MCF 10A (cell line): ENCODE measurements at places on chromosomes 1 and 21. TPM values are rescaled to one million over a fixed set of nuclear protein-coding genes. Genes with fewer than 3 reads are reported as not detected.

GRCh38 chr1:89821322-89822108 is 683 bp downstream of the LRRC8D start:
- peak; percentile 53 for DNase-seq
- H3K4me3 ChIP-seq = peak overlapping the region; percentile 89
- H3K4me1 ChIP-seq = peaks cover 40% of the 10 kb centered on the region

DNA sequence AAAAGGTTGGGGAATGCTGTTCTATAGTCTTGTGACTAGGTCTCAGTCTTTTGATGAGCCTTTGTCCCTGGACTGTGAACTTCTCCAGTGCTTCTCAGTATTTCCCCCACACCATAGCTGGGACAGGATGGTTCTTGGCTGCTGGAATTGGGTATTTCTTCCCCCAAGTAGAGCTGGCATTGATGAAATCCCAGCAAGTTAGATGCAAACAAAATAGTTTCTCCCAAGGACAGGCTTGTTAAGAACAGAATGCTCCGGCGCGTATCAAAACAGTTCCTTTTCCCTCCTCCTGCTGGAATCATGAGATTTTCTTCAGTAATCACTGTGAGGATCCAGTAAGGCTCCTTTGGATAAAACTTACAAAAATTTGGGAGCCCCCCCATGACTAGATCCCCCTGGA is 162.6 kb downstream of the PIK3R3 start:
- no peak overlapping the region for H3K27ac ChIP-seq
- H3K4me3 ChIP-seq = no peak overlapping the region
- peaks cover 8% of the 10 kb centered on the region for H3K4me1 ChIP-seq
- no peaks in the 10 kb centered on the region for H3K36me3 ChIP-seq

DNA sequence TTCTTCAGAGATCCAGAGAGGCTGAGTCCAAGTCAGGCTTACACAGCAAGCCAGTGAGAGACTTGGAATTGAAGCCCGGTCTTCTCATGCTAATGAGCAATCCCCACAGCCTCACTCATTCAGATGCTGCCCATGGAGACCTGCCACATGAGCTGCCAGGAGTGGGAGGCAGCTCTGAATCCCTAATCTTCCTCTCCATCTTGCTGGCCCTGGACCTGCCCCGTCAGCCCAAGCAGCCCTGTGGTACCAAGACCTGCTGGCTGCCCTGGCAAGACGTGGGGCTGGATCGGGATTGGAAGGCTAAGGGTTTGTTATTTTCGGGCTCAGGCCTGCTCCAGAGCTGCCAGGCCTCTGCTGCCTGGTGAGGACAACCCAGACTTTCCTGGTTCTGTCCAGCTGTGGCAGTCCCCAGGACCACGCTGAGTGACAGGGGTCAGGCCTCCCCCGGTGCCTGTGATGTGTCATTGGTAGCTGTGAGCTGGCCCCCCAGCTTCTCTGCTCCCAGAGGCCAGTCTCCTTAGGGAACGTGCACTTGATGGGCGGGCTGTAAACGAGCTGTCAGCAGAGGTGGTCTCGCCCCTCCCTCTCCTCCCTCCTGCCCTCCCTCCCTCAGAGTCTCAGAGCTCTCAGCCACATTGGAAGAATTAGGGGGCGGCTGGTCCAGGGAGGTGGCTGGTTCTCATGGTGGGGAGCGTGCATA is 135.0 kb downstream of the FOXD2 start:
- no peaks in the 10 kb centered on the region for H3K27me3 ChIP-seq
- peaks cover 21% of the 10 kb centered on the region for H3K4me1 ChIP-seq
- no peak for DNase-seq
- H3K36me3 ChIP-seq = no peaks in the 10 kb centered on the region

GRCh38 chr1:38858833-38859560 is 575 bp downstream of the RRAGC start:
- peaks cover 21% of the 10 kb centered on the region for H3K4me1 ChIP-seq

GRCh38 chr1:78275456-78275855 is 215.3 kb upstream of the PTGFR start:
- no peak for DNase-seq
- no peaks in the 10 kb centered on the region for H3K36me3 ChIP-seq
- no peak overlapping the region for H3K4me3 ChIP-seq
- H3K27ac ChIP-seq = no peak overlapping the region

GRCh38 chr21:33089395-33090119 is 19.6 kb downstream of the OLIG1 start:
- H3K27me3 ChIP-seq = peaks cover 24% of the 10 kb centered on the region
- no peaks in the 10 kb centered on the region for H3K36me3 ChIP-seq
- DNase-seq = no peak
- no peak overlapping the region for H3K4me3 ChIP-seq
- H3K4me1 ChIP-seq = no peaks in the 10 kb centered on the region

DNA sequence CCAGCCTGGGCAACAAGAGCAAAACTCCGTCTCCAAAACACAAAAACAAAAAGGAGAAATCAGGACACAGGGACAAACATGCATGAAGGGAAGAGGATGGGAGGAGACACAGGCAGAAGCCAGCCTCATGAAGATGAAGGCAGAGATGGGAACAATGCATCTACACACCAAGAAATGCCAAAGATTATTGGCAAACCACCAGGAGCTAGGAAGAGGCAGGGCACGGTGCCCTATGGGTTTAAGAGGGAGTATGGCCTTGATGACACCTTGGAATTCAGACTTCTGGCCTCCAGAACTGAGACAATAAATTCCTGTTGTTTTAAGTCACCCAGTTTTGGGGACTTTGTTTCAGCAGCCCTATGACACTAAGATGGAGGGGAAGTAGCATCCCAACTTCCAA is 5.2 kb downstream of the TMPRSS3 start:
- no peak overlapping the region for H3K27ac ChIP-seq
- no peaks in the 10 kb centered on the region for H3K36me3 ChIP-seq
- peaks cover 11% of the 10 kb centered on the region for H3K27me3 ChIP-seq
- no peak overlapping the region for H3K4me3 ChIP-seq

DNA sequence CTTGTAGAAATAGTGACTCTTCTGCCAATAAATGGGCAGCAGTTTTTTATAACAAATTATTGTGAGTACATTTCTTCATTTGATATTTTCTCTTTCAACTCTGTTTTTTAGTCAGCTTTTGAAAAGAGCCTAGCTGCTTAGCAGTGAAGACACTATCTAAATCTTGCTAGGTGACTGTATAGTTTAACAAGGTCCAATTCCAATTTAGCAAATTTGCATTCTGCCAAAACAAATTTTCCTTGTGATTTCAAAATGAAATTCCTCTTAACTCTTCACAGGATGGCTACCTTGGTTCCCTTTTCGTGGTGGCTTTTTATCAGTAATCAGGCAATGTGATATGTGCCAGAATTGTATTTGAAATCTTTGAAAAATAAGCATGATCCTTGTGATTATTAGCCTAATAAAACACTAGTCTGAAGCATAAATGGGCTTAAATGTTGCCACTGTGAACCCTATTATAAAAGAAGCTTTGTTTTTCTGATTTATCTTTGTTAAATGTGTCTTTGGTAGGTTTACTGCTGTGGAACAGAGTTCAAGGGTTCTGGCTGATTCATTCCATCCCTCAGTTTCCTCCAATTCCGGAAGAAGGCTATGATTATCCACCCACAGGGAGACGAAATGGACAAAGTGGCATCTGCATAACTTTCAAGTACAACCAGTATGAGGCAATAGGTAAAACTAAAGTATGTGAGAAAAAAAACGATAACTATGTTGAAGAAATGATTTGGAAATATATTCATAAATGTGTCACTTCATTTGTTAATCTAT is 12.2 kb downstream of the DNASE2B start:
- no peak for DNase-seq
- no peaks in the 10 kb centered on the region for H3K4me1 ChIP-seq
- H3K27me3 ChIP-seq = no peaks in the 10 kb centered on the region
- H3K4me3 ChIP-seq = no peak overlapping the region
- H3K27ac ChIP-seq = no peak overlapping the region
- no peaks in the 10 kb centered on the region for H3K36me3 ChIP-seq

DNA sequence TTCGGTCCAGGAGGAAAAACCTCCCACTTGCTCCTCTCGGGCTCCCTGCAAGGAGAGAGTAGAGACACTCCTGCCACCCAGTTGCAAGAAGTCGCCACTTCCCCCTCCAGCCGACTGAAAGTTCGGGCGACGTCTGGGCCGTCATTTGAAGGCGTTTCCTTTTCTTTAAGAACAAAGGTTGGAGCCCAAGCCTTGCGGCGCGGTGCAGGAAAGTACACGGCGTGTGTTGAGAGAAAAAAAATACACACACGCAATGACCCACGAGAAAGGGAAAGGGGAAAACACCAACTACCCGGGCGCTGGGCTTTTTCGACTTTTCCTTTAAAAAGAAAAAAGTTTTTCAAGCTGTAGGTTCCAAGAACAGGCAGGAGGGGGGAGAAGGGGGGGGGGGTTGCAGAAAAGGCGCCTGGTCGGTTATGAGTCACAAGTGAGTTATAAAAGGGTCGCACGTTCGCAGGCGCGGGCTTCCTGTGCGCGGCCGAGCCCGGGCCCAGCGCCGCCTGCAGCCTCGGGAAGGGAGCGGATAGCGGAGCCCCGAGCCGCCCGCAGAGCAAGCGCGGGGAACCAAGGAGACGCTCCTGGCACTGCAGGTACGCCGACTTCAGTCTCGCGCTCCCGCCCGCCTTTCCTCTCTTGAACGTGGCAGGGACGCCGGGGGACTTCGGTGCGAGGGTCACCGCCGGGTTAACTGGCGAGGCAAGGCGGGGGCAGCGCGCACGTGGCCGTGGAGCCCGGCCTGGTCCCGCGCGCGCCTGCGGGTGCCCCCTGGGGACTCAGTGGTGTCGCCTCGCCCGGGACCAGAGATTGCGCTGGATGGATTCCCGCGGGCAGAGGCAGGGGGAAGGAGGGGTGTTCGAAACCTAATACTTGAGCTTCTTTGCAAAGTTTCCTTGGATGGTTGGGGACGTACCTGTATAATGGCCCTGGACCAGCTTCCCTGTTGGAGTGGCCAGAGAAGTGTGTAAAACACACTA is 45.3 kb downstream of the MRPL39 start:
- H3K27ac ChIP-seq = no peak overlapping the region
- H3K36me3 ChIP-seq = peaks cover 4% of the 10 kb centered on the region
- H3K4me1 ChIP-seq = peaks cover 3% of the 10 kb centered on the region

GRCh38 chr21:24832961-24833360 is 774.3 kb downstream of the MRPL39 start:
- H3K27ac ChIP-seq = no peak overlapping the region
- no peak overlapping the region for H3K4me3 ChIP-seq
- H3K4me1 ChIP-seq = peaks cover 7% of the 10 kb centered on the region
- no peak for DNase-seq
- no peaks in the 10 kb centered on the region for H3K27me3 ChIP-seq

DNA sequence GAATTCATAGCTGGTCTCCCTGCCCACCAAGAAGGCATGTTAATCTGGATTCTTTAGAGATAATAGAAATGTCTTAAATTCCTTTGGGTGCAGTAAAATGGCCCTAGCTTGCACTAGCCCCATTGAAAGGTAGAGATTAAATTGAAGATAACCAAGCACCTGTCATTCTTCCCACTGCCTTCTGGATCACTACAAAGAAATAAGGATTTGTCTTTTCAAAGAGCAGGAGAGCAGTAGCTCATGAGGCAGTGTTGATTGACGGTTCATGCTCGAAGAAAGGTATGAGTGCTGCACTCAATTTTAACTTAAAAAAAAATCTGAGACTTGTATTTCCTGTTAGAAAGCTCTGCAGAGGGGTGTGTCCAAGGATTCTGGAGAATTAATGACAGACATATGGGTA is 74.9 kb upstream of the F3 start:
- no peak overlapping the region for H3K27ac ChIP-seq
- no peaks in the 10 kb centered on the region for H3K27me3 ChIP-seq
- DNase-seq = no peak
- H3K36me3 ChIP-seq = no peaks in the 10 kb centered on the region

DNA sequence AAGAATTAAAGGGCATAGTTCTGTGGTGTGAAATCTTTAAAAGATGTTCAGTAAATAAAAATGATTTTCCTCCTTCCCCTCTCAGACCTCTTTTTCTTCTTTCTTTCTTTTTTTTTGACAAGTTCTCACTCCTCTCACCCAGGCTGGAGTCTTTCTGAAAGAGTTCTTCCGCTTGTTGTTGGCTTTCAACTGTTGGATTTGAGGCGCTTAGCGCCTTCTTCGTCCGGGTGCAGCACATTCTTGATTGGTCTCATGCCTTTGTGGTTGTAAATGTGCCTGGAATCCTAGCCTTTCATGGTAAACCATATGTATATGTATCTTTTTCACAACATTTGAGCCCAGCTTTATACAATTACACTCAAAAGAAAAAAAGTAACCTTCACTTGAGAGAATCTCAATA is 980 bp upstream of the METTL18 start:
- H3K36me3 ChIP-seq = peaks cover 13% of the 10 kb centered on the region
- H3K27ac ChIP-seq = peak overlapping the region; percentile 99
- peaks cover 10% of the 10 kb centered on the region for H3K4me1 ChIP-seq
- no peak for DNase-seq
- H3K4me3 ChIP-seq = peak overlapping the region; percentile 100
- no peaks in the 10 kb centered on the region for H3K27me3 ChIP-seq

DNA sequence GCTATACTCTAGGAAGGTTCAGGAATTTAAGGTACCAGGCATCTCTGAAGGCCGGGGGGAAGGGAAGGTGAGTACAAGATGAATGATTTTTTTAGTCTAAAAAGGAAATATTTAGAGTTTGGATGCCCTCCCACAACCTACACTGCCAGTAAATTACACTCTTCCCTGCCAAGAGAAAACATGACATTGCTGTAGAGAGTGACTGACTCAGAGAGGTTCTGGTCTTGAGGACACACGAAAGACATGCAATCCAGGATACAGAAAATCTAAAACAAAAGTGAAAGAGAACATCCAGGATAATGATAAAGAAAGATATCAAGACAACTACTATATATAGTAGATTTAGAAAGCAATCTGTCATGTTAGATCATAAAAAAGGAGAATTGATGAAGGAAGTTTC is 200.5 kb downstream of the TYW3 start:
- peaks cover 6% of the 10 kb centered on the region for H3K4me1 ChIP-seq
- H3K27ac ChIP-seq = no peak overlapping the region
- no peak overlapping the region for H3K4me3 ChIP-seq
- peak; percentile 45 for DNase-seq
- H3K36me3 ChIP-seq = no peaks in the 10 kb centered on the region

GRCh38 chr1:95954585-95954984 is 720.6 kb downstream of the RWDD3 start:
- H3K4me1 ChIP-seq = no peaks in the 10 kb centered on the region
- no peaks in the 10 kb centered on the region for H3K36me3 ChIP-seq
- H3K4me3 ChIP-seq = no peak overlapping the region
- no peak overlapping the region for H3K27ac ChIP-seq
- DNase-seq = no peak

- H3K4me1 ChIP-seq = no peaks in the 10 kb centered on the region
- H3K36me3 ChIP-seq = no peaks in the 10 kb centered on the region
- H3K27me3 ChIP-seq = no peaks in the 10 kb centered on the region
- no peak overlapping the region for H3K27ac ChIP-seq
These were observed 1042.6 kb downstream of the PLA2G4A start for GRCh38 chr1:187871177-187871845.

Gene ANKRD65
- total RNA-seq = 0.86 and 1.4 TPM in 2 replicates

Gene CBR3
- total RNA-seq = 1.3 and 1.8 TPM in 2 replicates

Gene PDC
- not detected in 2 replicates for total RNA-seq

Gene RASAL2
- total RNA-seq = 56.9 and 62.4 TPM in 2 replicates

Gene TFF3
- not detected in 2 replicates for total RNA-seq

Gene MANEAL
- total RNA-seq = 11.6 and 12.3 TPM in 2 replicates
